ENCODE measurements at places on chromosomes 16 and 17.

- DNase-seq = no peak
Measured at GRCh38 chr16:73565263-73565662, 517.3 kb upstream of the ZFHX3 start.

GRCh38 chr17:79748295-79749099 lies 17.8 kb downstream of the ENPP7 start:
- no peak for DNase-seq

- DNase-seq = no peak
Measured at GRCh38 chr17:63294776-63295175, 151.3 kb downstream of the CYB561 start.

- no peak for DNase-seq
Measured at GRCh38 chr16:19119564-19119963, 5.8 kb downstream of the ITPRIPL2 start.
